ENCODE measurements at places on chromosomes 1 and 21. TPM values are rescaled to one million over a fixed set of nuclear protein-coding genes. Genes with fewer than 3 reads are reported as not detected.

Gene DNASE2B
- not detected for total RNA-seq

Gene TSPAN1
- 0.33 TPM for total RNA-seq

Gene NLRP3
- not detected for total RNA-seq

Gene VWA1
- total RNA-seq: 13.1 TPM

Gene PDPN
- 62.9 TPM for total RNA-seq
